Glutamatergic neuron (in vitro differentiated cells): ENCODE measurements at places on chromosomes 12 and 14. TPM values are rescaled to one million over a fixed set of nuclear protein-coding genes. Genes with fewer than 3 reads are reported as not detected.

DNA sequence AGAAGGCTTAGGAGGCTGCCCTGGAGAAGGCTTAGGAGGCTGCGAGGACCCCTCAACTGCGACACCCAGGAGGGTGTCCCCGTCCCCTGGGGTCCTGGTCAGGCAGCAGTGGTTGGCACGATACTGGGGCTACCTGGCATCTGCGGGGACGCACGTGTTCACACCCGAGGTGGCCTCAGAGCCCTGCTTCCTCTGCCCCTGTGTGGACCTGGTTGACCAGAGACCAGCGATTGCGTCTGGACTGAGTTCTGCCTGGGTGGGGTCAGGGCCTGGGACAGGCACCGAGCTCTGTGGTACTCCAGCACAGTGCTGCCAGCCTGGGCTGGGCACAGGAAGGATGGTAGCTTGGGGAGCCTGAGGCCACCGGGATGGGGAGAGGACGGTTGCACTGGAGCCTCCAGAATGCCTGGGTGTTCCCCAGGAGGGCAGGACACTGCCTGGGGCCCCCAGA is 735 bp downstream of the ASPG start:
- no peak for DNase-seq

GRCh38 chr12:64819816-64820402 is 4.5 kb upstream of the TBC1D30 start:
- no peak for DNase-seq

Gene USP15
- 74.4 TPM for total RNA-seq

DNA sequence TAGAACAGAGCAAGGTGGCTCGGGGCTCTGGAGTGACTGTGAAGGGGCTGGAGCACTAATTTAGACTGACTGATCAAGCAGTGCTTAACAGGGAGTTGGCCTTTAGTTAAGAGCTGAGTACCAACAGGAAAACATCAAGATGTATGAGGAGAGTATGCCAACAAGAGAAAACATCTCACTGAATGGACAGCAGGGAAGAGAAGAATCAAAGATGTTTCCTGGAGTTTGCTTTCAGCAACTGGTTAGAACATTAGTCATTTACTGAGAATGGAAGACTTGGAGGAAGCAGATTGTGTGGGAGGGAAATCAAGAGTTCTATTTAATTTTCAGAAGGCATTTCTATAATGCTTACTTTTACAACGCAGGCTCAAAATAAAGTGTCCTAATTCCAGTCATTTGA is 259.3 kb downstream of the ADAMTS20 start:
- DNase-seq: no peak
